ENCODE measurements at places on chromosomes 11 and 22.

DNA sequence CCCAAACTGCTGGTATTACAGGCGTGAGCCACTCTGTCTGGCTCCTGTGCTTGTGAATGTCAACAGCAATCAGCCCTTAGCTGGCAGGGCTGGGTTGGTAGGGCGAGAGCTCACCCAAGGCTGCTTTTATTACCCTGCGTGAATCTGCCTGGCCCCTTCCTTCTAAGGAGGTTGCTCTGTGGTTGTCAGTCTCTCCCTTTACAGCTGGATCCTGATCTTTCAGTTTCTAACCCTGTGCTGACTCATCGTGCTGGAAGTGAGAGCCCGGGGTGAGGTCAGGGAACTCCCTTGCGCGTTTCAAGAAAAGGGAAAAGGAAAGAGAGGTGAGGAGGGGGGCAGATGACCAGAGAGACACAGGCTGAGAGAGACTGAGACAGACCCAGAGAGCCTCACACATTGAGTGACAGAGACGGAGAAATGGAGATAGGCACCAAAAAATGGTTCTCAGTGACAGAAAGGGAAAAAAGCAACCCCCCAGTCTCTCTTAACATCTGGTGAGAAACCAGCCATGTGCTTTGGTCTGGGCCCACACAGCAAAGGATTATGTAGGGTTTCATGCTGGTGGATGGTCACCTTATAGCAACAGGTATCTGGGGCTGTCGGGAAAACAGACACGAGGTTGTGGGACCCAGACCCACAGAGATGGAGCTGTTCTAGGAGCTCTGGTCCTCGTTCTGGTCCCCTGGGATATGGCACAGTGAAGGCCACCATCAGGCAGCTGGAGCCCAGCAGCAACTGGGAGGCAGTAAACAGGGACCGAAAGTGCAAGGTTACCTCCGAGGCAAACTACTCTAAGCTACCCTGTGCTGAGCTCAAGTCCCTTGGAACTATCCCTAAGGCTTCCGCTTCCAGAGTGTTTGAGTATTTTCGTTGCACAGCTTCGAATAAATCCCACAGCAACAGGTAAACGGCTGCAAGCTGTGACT, 2.5 kb downstream of the TCN2 start:
- peak; percentile 68 for DNase-seq

GRCh38 chr11:105100981-105101630, 38.5 kb downstream of the CARD18 start:
- DNase-seq = no peak

- DNase-seq = no peak
Measured at GRCh38 chr11:100923555-100923954, 206.1 kb downstream of the PGR start.

- DNase-seq = no peak
Measured at GRCh38 chr11:68263444-68264035, 8.2 kb downstream of the C11orf24 start.

DNA sequence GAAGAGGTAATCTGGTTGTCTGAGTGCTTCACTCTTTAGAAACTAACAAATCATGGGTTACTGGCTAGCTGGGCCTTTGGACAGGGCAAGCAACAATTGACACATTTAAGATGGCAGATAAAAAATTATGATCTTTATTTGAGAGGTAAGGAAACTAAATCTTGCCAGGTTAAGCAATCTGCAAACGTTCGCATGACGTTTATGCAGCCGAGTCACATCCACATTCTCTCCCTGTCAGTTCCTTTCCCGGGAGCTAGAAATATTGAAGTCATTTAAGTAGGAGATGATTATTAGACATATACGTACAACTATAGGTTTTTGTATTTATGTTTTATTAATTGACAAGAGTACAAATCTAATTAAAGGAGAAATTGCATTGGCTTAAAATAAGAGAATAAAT, 57.4 kb upstream of the RCN1 start:
- DNase-seq = no peak

- DNase-seq = no peak
Measured at GRCh38 chr11:113698515-113698914, 7.6 kb downstream of the TMPRSS5 start.

DNA sequence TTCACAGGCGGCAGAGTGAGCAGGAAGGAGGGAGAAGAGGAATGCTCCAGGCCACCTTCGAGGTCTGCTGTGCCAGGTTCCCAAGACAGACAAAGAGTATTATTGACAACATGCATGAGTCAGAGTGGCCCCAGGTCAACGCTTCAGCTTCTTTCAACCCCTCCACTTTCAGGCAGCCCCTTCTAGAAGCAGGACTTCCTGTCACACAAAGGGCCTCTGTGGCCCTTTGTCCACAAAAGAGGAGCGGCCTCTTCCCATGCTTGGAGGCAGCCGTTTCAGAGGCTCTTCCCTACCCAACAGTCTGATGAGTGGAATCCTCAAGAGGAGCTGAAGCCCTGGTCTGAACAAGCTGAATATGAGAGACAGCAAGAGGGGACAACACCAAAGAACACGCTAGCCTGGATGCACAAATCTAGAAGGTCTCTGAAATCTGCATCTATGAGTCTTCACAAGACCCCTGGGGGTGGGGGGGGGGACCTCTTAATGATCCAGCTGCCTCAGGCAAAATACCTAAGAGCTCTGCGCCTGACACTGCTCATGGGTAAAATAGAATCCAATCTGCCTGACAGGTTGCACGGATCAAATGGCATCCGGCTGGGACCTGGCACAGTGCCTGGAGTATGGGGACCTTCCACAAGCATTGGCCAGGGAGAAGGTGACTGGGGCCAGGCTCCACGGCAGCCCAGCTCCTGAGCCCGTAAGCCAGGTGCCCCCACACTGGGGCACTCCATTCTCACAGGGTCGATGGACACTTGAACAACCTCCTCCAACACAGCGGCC, 67.5 kb downstream of the PACSIN2 start:
- DNase-seq = peak; percentile 99

GRCh38 chr11:105344938-105345337, 205.4 kb upstream of the CARD18 start:
- no peak for DNase-seq

GRCh38 chr11:118219732-118220131, 5.1 kb downstream of the JAML start:
- no peak for DNase-seq

GRCh38 chr11:70079691-70080090, 1.6 kb downstream of the ANO1 start:
- DNase-seq = no peak

DNA sequence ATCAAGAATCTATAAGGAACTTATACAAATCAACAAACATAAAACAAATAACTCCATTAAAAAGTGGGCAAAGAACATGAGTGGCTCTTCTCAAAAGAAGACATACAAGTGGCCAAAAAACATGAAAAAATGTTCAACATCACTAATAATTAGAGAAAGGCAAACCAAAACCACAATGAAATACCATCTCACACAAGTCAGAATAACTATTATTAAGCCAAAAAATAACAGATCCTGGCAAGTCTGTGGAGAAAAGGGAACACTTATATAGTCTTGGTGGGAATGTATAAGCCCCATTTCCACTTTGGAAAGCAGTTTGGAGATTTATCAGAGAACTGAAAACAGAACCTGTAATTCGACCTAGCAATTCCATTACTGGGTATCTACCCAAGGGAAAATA, 921.0 kb downstream of the KCNA4 start:
- no peak for DNase-seq

GRCh38 chr11:132496341-132496740, 1036.0 kb downstream of the OPCML start:
- no peak for DNase-seq

DNA sequence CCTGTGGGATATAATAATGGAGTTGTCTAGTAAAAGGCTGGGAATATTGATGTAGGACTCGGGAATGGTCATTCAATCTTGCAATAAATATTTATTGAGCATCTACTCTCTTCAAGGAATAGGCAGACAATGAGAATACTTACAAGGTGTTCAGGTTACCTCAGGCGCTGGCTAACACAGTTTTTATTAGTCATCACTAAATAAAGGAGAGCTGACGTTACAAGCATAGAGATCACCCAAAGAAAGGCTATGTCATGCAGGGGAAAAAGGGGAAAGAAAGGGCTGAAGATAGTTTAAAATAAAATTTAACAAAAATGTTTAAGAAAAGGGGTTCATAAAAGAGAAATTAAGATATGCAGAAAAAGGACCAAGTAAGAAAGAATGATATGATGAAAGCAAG, 15.8 kb upstream of the CTSC start:
- no peak for DNase-seq

DNA sequence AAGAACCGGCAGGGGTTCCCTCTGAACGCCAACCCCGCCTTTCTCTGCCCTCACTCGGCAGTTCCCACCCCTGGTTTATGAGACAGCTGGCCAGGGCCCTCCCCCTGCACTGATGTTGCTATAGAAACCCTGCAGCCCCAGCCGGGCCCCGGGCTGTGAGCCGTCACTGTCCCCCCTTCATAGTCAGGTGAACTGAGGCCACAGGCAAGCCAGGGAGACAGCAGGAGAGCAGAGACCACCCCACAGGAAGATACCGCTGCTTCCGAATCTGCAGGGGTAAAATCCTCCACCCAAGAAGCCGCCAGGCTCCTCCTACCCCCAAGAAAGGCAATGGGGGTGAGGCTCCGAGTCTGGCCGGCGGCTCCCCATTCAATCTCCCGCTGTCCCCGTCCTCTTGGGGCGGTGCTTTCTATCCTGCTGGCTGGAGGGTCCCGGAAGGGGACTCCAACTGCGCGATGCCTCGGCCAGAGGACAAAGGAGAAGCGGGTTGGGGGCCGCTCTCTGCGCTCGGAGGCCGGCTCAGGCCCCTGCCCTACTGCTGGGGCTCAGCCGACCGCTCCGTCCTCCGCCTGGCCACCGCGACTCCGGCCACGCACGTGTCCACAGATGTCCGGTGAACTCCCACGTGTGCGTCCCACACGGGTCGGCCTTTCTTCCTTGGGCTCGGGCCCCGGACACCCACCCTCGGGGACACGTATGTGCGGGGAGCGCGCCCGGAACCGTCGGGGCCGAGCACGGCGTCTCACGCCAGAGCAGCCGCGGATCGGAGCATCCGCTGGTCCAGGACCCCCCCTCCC, 587 bp downstream of the SLC25A22 start:
- DNase-seq = no peak

GRCh38 chr11:34358728-34359547, 1.1 kb upstream of the ABTB2 start:
- peak; percentile 84 for DNase-seq

- DNase-seq = no peak
Measured at GRCh38 chr22:49104434-49104833, 723.2 kb downstream of the BRD1 start.

DNA sequence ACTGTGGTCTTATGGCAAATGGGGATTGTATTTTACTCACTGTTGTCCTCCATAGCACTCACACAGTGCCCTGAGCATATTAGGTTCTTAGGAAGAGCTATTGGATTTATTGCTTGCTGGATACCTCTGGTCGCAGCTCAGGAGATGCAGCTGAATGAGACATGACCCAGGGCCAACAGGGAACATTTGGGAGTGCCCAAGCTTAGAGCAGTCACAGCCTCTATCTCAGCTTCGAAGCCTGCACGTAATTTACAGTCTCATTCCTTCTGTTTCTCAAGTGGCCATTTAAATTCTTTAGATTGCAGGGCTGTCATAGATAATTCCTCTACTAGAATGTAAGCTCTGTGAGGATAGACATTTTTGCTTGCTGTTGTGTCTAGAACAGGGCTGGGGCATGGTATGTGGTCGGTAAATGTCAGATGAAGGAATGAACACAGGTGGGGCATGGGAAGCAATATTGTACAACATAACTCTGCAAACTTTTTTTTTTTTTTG, 192.8 kb downstream of the GRIK4 start:
- no peak for DNase-seq

DNA sequence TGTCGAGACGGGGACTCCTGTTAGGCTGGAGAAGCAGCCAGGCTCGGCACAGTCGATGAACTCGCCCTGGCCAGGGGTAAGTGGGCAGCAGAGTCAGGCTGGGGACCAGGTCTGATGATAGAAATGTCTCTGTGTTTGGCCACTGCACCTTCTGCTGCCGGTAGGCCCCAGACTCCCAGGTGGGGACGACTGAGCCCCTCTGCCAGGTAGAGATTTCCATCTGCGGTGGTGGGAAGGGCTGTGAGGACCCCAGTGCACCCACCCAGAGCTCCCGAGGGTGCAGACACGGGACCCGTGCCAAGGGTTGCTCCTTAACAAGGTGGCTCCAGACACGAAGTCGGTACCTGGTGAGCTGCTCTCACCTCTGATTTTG, 862.5 kb downstream of the TBC1D22A start:
- no peak for DNase-seq

- no peak for DNase-seq
Measured at GRCh38 chr11:10797001-10797400, 11.7 kb downstream of the EIF4G2 start.

GRCh38 chr11:126485021-126485792, 129.7 kb downstream of the ST3GAL4 start:
- DNase-seq = no peak

DNA sequence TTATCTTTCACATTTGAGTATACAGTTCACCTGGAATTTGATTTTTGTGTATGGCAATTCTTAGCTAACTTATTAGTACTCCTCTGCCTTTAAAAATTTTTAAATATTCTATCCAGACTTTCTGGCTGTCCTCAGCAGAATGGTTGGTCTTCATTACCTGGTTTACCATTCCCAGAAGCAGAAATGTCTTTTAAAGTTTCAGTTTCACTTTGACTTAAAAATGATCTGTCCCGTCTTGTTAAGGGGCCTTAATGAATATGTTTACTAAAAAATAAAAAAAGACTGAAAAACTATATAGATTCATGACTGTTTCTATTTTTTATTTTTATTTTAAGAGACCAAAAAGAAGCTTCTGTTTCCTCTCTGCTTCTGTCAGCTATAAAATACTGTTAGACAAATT, 70.5 kb upstream of the TNRC6B start:
- DNase-seq = no peak

GRCh38 chr11:64826062-64826461, 15.7 kb upstream of the MEN1 start:
- DNase-seq = no peak

GRCh38 chr11:58914821-58915543, 24.3 kb upstream of the GLYATL1 start:
- no peak for DNase-seq

GRCh38 chr11:74929431-74930363, 19.2 kb downstream of the XRRA1 start:
- peak; percentile 74 for DNase-seq

DNA sequence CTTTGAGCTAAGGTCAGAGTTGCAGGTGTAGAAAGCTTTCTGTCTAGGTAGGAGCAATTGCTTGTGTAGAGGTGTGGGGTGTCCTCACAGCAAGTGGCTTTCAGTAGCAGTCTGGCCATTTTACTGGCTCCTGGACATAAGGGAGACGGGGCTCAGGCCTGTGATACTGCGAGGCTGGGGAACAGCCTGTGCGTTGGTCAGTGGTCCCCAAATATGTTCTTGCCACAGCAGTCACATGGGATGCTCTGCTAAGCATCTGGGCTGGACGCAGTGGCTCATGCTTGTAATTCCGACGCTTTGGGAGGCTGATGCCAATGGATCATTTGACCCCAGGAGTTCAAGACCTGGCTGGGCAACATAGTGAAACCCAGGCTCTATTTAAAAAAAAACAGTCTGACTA, 1.9 kb downstream of the MCM5 start:
- no peak for DNase-seq

Measured in COLO829 (cell line).